Fibroblast of skin of abdomen (primary cell): ENCODE measurements at places on chromosomes 12 and 14.
A peak's percentile ranks its signal among the peaks of the same experiment; 100 is the strongest.

GRCh38 chr12:38638401-38638800 lies 267.0 kb downstream of the CPNE8 start:
- no peak for DNase-seq

DNA sequence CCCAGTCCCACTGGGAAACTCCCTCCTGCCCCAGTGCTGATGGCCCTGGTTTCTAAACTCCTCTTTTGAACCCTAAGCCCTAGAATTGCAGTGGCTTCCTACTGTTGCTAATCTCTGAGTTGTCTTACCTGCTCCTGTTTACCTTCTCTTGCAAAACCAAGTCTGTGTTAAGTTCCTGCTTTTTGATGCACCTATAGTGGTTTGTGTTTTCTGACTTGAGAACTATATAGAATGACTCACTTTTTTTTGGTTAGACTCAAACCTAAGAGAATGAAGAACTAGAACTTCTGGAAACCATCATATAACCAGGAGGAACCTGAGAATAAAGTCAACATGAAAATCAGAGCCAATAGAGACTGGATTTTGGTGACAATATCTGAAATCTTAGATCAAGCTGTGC lies 5.5 kb upstream of the GAS2L3 start:
- no peak for DNase-seq

GRCh38 chr14:76267322-76268046 lies 108.5 kb upstream of the ESRRB start:
- peak; percentile 23 for DNase-seq

DNA sequence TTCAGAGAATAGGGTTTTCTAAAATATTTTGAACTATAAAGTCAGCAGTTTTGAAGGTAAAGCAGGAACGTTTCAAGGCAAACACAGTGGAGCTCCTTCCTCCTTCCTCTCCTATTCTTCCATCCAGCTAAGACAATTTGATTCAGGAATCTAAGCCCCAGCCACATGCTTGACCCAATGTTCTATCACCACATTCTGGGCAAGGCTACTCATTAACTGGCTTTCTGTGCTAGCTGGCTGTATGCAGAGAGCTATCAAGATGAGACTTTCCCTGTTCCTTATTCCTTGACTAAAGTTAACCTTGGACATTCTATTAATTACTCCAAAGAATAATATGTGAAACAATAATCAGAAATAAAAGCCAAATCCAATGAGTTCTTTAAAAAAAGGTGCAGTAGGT lies 266.9 kb downstream of the NOVA1 start:
- no peak for DNase-seq

DNA sequence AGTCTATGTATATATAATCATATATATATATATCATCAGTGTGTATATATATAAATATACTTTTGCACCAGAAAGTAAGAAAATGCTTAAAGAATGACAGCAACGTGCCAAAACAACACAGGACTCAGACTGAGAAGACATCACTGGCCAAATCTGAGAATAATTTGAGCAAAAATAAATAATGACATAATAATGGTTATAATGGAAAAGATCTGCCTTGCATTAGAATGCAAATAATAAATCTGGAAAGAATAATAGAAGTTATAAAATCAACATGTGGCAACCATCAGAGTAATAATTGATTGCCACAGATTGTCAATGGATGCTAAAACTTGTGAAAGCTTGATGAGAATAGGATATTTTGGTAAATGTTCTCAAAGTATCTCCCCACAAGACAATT lies 61.5 kb upstream of the PLEKHG7 start:
- no peak for DNase-seq

DNA sequence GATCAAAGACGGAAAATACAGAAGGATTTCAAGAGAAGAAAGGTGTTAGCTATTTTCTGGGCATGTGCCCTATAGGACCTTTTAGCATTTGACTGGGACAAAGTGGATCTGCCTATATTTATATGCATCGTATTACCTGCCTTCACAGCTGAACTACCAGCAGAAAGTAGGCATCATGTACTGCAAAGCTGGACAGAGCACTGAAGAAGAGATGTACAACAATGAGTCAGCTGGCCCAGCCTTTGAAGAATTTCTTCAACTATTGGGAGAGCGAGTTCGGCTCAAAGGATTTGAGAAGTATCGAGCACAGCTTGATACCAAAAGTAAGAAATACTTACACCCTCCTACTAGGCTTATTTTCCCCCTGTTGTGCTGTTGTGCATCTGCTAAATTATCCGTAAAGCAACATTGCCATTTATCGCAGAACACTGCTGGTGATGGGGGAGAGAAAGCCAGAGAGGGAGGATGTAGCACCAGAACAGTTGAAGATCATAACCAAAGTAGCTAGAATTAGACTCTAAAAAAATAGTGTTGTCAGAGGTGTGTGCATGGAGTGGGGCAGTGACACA lies 282.0 kb upstream of the RGS6 start:
- DNase-seq: no peak

- no peak for DNase-seq
Measured at GRCh38 chr14:51733147-51733546, 81.4 kb downstream of the FRMD6 start.

DNA sequence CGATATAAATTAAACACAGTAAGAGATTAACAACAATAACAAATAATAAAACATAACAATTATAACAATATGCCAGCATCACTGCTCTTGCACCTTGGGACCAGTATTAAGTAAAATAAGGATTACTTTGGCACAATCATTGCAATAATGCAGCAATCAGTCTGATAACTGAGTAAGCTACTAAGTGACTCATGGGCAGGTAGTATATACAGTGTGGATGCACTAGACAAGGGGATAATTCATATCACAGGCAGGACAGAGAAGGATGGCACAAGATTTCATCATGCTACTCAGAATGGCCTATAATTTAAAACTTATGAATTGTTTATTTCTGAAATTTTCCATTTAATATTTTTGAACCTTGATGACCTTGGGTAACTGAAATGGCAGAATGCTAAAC lies 290.7 kb downstream of the ALG10B start:
- DNase-seq: no peak

DNA sequence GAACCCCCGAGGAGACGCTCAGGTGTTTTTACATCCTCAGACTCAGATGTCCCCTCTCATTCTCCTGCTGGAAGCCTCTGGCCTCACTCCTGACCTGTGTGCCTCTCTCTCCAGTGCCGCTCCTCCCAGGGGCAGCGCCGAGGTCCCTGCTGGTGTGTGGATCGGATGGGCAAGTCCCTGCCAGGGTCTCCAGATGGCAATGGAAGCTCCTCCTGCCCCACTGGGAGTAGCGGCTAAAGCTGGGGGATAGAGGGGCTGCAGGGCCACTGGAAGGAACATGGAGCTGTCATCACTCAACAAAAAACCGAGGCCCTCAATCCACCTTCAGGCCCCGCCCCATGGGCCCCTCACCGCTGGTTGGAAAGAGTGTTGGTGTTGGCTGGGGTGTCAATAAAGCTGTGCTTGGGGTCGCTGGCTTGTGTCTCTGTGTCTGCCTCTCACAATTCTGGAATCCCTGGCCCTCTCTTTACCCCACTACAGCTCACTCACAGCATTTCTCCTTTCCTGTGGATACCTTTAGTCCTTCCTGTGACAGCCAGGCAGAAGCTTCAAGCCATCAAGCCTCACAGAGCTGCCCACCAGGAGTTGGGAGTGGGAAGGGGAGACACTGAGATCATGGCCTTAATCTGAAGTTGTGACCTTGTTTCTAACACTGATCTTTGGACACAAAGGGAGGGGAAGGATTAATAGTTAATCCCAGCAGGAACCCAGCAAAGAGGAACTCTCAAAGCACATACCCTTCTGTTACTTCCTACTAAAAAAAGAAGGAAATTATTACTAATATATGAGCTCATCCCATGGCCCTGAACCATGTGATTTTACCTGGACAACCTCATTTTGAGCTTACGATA lies 1.1 kb upstream of the SOAT2 start:
- DNase-seq: no peak

- no peak for DNase-seq
Measured at GRCh38 chr12:92583910-92584309, 118.9 kb upstream of the PLEKHG7 start.

DNA sequence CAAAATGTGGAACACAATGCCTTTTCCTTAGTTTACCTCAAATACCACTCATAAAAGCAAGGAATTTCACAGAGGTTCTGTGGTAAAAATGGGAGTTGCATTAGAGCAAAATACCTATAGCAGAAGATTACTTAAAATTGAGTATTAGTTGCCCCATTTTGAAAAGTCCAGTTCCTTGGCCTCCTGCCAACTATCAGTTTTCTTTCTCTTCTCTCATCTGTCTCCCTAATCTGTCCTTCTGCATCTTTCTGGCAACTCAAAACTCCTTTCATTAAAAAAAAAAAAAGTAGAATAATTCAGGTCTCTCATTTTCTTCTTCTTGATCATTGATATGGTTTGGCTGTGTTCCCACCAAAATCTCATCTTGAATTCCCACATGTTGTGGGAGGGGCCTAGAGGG lies 127.3 kb downstream of the ATP23 start:
- no peak for DNase-seq

- no peak for DNase-seq
Measured at GRCh38 chr14:92534932-92535643, 21.5 kb downstream of the RIN3 start.

DNA sequence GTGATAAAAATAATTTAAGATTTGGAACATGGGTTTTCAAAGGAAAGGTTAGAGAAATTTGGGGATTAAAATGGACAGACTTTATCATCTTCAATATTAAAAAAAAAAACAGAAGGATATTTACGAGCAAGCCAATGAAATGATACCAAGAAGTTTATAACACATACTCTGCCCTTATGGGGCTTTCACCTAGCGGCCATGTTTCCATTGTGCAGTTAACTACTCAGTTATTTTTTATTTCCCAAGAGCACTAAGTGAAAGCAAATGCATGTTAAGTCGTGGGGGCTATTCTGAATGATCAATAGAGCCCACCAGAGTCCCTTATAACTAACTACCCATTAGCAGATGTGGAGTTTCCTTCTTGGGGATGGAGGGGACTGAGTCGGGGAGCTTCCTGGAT lies 53.9 kb downstream of the ETV6 start:
- no peak for DNase-seq

DNA sequence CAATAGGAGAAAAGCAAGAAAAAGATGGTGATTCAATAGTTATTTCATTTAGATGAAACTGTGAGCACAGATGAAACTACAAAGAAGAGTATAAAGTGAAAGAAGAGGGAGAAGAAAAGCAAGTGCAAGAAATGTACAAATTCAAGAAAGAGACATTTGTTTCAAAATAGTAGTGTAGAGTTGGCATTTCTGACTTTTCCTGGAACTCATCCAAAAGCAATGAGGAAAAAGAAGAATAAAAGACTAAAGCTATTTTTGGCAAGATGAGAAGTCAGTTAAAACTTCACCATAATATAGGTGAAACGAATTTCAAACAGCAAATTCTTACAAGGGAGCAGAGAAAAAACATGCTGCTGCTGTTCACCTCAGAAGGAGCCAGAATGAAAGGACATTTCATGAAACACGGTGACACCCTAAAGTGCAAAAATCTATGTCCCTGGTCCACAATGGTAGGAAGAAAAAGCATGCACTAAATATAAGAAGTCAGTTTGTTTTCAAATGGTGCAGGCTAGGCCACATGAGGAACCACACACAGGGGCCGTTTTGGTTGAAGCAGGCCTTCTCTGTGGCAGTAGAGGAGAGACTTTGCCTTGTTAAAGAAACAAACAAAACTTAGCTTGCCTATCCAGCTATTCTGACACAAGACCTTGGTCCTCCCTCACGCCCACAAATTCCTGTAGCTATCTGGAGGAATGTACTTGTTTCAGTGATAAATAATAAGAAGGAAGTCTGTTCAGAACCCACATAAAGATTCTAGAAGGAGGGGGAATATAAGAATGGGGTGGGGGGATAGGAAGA lies 11.1 kb upstream of the CMAS start:
- no peak for DNase-seq

DNA sequence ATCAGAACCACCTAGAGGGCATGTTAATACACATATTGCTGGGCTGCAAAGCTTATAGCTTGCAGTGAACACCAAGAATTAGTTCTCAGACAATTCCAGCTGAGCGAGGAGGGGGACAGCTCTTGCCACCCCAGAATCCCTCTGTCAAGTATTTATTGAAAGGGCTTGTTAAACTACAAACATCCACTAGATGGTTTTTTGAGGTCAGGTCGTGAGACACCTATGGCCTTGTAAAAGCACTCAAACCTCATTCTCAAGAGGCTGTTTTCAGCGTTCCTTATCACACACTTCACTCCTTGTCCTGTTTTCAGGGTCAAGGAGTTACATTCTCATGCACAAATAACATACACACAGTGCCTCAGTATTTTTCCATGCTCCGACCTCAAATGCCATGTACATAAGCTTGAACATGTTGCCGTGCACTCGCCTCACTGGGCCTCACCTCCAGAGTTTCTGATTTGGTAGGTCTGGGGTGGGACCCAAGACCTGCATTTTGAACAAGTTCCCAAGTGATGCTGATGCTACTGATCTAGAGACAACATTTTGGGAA lies 98.8 kb upstream of the PTPRR start:
- DNase-seq: no peak

- no peak for DNase-seq
Measured at GRCh38 chr14:89427426-89428172, 10.6 kb upstream of the FOXN3 start.

GRCh38 chr12:115146453-115146852 lies 462.5 kb upstream of the TBX3 start:
- DNase-seq: no peak

DNA sequence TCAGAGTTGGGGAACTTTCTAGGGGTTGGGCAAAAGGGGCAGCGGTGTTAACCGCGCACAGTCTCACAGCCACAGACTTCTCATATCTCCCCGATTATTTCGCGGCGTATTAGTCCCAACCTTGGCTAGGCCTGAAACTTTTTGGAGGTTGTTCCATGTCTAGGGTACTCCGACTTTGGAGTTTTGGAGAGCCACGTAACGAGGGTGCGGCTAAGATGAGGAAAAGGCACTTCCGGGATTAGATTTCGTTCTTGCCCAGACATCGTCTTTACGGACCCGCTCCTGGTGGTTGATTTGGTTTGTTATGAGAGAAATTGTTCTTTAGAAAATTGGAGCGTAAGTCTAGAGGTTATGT lies 513 bp downstream of the CCNK start:
- DNase-seq: peak; percentile 13

GRCh38 chr12:26469421-26470180 lies 274.2 kb downstream of the SSPN start:
- DNase-seq: no peak

- DNase-seq: peak; percentile 6
Measured at GRCh38 chr14:103296007-103296406, 38.0 kb upstream of the EIF5 start.

DNA sequence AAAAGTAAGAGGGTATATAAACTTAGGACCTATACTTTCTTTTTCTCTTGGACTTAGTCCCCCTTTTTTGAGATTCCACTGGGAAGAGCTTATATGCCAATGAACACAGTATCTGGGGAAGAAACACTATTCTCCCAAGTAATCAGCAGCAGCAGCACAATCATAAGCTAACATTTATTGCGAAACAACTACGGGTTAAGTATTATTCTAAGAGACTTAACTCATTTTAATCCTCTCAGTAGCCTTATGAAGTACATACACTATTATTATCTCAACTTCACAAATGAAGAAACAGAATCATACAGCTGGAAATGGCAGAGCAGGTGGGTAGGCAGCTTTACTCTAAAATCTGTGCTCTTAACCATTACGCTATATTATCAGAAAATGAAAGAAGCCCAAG lies 27.9 kb downstream of the BAZ2A start:
- DNase-seq: no peak
